ENCODE measurements at places on chromosomes 1 and 21.

- no peak for DNase-seq
Measured at GRCh38 chr1:245825128-245825901, 670.5 kb downstream of the KIF26B start.

- DNase-seq, result peak; percentile 37
Measured at GRCh38 chr1:8439015-8439702, 121.2 kb downstream of the SLC45A1 start.

DNA sequence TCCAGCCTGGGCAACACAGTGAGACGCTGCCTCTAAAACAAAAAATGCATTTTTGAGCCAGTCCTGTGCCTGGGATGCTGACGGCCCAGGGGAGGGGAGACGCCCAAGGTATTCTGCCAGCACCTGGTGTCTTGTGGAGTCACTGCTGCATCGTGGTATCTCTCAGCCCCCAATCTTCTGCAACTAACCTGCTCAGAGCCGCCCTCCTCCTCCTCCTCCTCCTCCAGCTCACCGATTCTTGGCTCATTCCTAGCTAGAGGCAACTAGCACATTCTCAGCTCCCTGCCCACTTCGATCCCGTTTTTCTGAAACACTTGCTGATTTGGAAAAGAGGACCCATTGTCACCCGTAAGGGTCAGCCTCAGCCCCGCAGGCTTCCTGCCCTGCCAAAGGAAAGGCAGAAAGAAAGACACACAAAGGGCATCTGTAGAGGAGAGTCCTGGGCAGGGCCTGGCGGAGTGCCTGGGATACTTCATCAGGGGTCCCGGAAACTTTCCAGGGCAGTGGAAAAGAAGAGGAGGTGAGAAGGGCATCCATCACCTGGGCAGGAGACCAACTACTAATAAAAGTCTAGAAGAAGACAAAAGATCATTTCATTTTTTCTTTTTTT, 20.7 kb downstream of the GPR157 start:
- no peak for DNase-seq

GRCh38 chr1:93801471-93801870, 77.5 kb downstream of the DNTTIP2 start:
- no peak for DNase-seq

GRCh38 chr1:51288578-51288977, 41.8 kb downstream of the TTC39A start:
- no peak for DNase-seq

DNA sequence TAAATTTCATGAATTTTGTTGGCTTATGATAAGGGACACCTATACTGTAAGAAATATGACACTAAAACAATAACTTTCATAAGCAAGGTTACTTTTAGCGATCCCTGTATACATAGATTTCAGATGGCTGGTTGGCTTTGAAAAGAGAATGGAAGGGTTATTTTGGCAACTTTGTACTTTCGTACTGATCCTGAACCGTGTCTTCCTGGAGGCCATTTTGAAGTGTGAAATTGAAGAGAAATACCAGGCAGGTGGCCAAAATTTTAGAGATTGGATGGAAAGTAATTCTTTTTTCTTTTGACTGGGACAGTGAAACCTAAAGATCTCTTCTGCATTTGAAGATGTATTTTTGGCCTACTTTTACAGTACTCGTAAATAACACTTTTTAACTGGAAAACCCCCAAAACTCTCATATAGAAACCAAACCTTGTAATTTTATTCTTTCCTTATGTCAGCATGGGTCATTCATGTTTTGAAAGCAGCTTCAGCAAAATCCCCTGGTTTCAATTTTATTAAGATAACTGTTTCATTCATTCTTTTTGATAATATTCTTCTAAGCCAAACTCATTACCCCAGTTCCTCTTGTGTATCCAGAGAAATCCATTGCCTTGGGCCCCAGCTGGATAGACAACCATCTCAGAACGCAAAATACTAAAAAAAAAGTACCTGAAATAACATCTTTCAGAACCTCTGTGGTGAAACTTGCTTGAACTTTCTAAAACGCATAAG, 38.4 kb upstream of the ZNF281 start:
- DNase-seq, result no peak

GRCh38 chr1:157145076-157145475, 6.9 kb upstream of the ETV3 start:
- no peak for DNase-seq

DNA sequence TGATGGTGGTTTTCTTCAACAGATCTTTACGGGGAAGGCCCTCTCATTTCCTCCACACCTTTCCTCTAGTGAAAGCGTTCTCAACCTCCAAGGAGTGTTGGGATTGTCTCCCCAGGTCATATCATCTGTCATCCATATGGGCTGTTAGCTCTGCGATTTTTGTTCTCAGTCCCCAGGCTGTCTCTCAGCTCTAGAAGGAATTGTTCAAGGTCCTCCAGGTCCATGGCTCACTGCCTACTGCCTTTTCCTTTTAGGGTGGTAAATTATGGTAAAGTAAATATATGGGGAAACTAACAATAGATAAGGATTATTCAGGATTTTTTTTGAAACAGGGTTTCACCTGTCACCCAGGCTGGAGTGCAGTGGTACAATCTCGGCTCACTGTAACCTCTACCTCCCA, 37.6 kb downstream of the ELF3 start:
- no peak for DNase-seq

Measured in NCI-H1930 (cell line).